ENCODE measurements at places on chromosomes 12 and 14.

DNA sequence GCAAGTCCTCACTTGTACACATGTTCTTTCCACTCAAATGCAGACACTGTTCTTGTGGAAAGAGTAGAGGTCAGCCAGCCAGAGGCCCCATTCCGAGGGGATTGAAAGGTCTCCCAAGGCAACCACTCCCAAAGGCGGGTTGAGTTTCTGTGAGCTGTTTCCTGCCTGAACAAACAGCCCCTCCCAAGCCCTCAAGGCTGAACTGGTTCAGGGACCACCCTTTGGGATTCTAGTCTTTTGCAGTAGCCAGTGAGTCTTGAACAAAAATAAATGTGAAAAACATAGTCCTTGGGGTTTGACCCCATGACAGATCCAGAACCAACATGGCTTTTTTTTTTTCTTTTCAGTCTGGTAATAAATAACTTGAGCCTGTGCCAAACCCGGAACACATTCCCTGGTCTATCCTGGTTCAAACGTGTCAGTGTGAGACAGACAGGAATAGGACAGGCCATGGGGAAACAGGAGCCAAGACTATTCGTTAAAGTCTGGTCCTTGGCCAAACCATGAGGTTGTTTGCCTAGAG, 17.6 kb upstream of the STK38L start:
- DNase-seq: no peak

- DNase-seq: no peak
These were observed 1.5 kb upstream of the KCNH3 start for GRCh38 chr12:49537231-49537751.

DNA sequence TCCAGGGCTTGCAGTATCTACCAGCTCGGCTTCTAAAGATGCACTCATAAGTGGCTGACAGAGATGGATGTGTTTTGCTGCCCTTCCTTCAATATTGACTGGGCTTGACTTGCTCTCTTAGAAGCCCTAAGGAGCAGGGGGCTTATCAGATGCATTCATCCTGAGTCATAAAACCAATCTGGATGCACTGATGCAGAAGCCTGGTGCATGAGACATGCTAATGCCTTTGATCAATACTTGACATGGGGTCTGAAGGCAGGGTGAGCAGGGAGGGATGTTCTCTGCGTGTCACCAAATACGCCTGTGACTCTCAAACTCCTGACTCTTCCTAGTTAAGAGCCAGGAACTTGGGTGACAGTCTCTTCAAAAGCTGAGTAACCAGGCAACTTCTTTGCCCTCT, 77.8 kb upstream of the HSPB8 start:
- DNase-seq: no peak

DNA sequence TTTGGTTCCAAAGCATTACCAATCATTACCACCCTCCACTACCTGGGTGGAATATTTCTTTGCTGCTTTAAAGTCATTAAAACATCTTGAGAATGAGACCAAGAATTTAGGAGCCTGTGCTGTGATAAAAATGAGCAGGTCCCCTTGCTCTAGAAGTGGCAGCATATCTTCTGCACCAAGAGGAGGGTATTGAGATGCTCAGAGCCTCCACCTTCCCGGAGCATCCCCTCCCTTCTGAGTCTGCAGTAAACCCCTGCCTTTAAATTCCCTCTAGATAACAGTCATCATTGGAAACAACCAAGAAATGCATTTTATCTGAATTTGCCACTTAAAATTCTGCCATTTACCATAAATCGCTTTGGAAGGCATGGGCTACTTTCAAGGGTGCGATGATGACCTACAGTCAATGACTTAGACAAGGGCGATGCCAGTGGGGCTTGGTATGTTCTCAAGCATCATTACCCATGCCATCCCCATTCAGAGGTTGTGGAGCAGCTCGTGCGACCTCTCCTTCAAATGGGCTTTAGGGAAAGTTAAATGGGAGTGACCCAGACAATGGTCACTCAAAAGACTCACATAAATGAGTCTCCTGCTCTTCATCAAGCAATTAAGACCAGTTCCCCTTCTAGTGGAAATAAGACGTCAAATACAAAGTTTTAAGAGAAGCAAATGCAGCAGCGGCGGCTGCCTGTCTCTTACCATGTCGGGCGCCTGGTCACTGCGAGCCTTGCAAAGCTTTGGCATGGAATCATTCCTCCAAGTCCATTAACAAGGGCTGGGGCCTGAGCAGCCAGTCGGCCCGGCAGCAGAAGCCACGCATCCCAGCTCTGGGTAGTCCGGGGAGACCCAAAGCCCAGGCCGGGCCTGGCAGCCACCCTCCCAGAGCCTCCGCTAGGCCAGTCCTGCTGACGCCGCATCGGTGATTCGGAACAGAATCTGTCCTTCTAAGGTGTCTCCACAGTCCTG, 334.5 kb downstream of the TMEM121 start:
- DNase-seq: peak; percentile 3

- no peak for DNase-seq
These were observed 58.7 kb downstream of the FUT8 start for GRCh38 chr14:65471038-65471878.
